ENCODE measurements at places on chromosomes 12 and 14.

- no peak for DNase-seq
Observed at GRCh38 chr12:14854586-14855183, 11.4 kb upstream of the ART4 start.

DNA sequence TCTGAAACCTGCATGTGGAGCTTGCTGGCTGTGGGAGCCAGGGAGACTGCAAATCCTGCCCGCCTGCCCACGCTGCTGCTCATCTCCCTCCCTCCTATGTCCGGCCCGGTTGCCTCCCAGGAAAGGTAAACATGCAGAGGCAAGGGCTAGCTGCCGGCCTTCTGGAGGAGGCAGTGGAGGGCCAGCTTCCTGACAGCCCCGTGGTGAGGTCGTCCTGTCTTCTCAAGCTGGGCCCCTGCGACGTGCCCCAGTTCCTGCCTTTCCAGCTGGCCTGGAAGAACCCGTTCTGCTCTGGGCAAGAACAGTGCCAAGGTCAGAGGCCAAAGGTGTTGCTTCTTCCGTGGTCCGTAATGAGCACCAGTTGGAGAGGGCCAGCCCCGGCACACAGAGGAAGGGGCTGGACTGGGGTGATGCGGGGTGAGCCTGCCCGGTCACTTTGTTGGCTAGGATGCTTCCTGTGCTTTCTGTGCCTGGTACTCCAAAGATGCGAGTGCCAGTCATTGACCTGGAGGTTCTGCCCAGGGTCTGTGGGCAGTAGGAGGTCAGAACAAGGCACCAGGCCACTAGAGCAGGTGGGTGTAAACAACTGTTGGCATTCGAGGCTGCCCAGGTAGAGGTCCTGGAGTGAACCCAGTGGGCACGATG lies 25.3 kb downstream of the TPCN1 start:
- no peak for DNase-seq

DNA sequence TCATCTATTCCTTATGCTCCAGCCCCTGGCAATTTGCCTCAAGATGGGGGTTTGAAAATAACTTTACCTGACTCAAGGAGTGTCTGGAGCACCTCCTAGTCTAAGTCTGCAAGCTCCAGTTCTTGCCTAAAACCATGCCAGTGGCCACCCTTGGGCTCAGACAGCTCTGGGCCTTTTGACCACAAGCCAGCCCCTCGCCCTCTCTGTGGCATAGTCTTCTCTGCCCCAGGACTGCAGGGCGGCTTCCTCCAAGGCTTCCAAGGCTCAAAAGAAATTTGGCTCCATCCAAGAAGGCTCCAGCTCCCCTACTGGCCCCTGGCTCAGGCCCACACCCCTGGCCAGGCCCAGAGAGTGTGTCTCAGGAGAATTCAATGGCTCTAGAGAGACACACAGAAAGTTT lies 14.8 kb downstream of the ACVRL1 start:
- no peak for DNase-seq

DNA sequence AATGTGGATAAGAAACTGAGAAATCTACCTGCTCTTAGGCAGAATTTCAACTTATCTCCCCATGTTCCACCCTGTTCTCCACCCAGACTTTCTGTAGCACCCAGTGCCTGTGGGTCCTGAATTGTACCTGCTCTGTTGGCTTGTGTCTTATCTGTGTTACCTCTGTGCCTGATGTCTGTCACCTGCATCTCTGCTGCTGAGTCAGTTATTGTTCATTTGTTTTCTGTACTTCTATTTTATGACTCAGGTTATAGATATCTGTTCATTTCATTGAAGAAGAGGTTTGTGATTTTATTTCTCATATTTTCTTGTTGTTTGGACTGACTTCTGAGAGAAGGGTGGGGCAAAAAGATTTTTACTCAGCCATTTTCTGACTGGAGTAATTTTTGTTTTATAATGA lies 11.7 kb downstream of the SOCS4 start:
- DNase-seq: no peak

All from activated CD8-positive, alpha-beta memory T cell treated with anti-CD3 and anti-CD28 coated beads for 1 hour (primary cell).